ENCODE measurements at places on chromosomes 4 and X. TPM values are rescaled to one million over a fixed set of nuclear protein-coding genes. Genes with fewer than 3 reads are reported as not detected.
A peak's percentile ranks its signal among the peaks of the same experiment; 100 is the strongest.

GPRASP2 gene
- 13.1 TPM for total RNA-seq

DNA sequence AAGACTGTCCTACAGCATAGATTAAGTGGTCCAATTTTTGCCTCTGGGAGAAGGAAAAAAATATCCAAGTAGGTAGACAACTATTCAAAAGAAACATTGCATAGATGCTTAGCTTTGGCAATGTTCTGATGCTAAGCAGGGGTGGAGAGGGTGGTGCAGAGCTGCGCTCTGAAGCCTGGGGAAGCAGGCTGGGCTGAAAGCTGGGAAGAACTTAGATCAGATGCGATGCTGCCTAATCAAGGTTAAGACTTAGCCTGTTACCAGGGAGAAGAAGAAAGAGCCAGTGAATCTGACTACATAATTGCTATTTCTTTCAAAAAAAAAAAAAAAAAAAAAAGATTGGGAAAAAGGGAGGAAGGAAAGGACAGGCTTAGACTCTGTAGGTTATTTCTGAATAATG lies 89.0 kb upstream of the SCOC start:
- H3K27me3 ChIP-seq, result no peaks in the 10 kb centered on the region
- H3K4me3 ChIP-seq, result no peak overlapping the region
- no peaks in the 10 kb centered on the region for H3K36me3 ChIP-seq
- H3K4me1 ChIP-seq, result no peaks in the 10 kb centered on the region

- no peak overlapping the region for H3K4me3 ChIP-seq
- H3K4me1 ChIP-seq, result no peaks in the 10 kb centered on the region
- H3K27me3 ChIP-seq, result no peaks in the 10 kb centered on the region
- no peak for DNase-seq
Measured at GRCh38 chr4:4689694-4690440, 148.0 kb upstream of the STX18 start.

- no peak overlapping the region for H3K27ac ChIP-seq
- H3K4me1 ChIP-seq, result no peaks in the 10 kb centered on the region
- no peak overlapping the region for H3K4me3 ChIP-seq
- H3K27me3 ChIP-seq, result no peaks in the 10 kb centered on the region
Measured at GRCh38 chrX:11190745-11191510, 79.8 kb downstream of the HCCS start.

CENPE gene
- 1.3 TPM for total RNA-seq

DNA sequence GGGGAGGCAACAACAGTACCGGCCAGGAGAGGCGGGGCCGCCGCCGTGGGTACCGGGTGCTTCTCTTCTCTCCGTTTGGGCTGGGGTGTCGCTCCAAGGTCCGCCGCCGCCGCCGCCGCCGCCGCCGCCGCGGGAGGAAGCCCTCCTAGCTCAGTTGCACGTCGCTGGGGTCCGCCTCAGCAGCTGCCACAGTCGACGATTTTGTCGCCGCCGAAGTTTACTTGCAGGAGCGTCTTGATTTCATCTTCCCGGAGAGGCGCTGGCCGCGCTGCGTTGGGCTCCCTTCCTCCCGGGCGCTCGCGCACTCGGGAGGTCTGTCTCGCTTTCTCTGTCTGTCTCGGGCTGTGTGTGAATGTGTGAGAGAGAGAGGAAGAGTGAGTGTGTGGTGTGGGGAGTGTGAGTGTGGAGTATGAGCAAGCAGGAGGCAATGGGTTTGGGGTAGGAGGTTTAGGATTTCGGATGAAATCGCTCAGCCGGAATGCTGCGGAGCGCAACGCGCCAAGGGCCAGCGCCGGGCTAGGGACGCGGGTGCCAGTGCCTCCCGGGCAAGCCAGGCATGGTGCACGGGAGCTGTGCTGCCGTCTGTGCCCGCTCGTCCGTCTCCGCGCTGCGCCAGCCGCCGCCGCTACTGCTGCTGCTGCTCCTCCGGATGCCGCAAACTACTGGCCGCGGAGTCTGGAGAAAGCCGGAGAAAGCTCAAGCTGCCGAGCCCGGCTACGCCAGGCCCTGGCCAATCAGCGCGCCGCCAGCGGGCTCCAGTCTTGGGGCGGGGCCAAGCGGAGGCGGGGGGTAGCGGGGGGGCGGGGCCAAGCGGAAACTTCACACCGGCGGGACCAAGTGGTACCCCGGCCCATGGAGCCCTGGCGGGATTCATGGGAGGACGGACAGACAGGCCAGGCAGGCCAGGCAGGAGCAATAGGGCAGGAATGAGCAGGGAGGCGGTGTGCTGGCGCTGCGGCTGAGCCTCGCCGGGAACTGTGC lies at the start of gene PCDH19:
Gene PCDH19, minus strand, starts transcription at position 664 of the 981 bp plus-strand sequence. CDS start 1,676 bp downstream, outside the sequence.
- H3K27ac ChIP-seq, result no peak within 1 kb of the TSS
- H3K4me1 ChIP-seq, result no peaks in the 10 kb centered on the region
- peak within 1 kb of the TSS; percentile 50 for H3K4me3 ChIP-seq

All from breast epithelium (tissue), 4 donors.